Activated CD4-positive, alpha-beta T cell treated with anti-CD3 and anti-CD28 coated beads for 4 hours (primary cell): ENCODE measurements at places on chromosomes 2 and 18.

GRCh38 chr2:203623661-203624060, 82.8 kb upstream of the CD28 start:
- DNase-seq: no peak

DNA sequence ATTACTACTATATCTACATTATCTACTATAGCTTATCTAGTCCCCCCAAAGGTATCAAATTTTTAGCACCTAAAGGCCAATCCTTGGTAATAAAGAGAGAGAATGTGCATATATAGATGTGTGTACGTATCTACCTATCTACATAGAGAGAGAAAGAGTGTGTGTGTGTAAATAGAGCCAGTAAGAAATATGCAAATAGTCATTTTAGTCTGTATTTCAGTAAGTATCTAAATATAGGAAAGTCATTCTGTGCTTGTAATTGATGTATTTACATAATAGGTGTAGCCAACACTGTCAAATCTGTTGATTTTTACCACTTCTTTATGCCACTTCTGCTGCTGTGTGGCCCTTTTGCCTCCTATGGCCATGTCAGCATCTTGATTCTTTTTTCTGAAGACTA, 284.5 kb upstream of the TFPI start:
- no peak for DNase-seq

DNA sequence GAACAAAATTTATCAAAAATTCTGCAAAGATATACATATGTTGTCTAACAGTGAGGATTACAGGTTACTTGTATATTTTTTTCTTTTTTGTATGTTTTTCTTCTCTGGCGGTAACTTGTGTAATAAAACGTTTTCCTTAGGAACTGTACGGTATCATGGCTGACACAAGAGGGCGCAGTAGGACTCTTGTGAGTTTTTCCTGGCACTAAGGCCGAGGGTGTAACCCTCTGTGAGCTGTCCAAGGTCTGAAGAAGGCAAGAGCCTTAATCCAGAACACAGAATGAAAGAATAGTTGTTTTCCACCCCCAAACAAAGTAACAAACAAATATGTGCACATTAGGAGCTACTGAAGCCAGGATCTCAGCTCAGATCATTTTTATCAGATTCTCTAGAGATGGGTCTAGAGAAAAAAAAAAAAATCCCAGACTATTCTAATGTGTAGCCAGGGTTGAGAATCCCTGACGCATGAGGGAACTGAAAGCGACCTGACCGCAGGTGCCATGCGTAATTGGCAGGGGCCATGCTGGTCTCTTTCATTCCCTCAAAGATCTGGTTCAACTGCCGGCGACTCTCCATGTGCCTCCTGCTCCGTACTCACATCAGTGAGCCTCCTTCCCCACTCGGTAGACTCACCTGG, 27.0 kb downstream of the TMEM200C start:
- no peak for DNase-seq

DNA sequence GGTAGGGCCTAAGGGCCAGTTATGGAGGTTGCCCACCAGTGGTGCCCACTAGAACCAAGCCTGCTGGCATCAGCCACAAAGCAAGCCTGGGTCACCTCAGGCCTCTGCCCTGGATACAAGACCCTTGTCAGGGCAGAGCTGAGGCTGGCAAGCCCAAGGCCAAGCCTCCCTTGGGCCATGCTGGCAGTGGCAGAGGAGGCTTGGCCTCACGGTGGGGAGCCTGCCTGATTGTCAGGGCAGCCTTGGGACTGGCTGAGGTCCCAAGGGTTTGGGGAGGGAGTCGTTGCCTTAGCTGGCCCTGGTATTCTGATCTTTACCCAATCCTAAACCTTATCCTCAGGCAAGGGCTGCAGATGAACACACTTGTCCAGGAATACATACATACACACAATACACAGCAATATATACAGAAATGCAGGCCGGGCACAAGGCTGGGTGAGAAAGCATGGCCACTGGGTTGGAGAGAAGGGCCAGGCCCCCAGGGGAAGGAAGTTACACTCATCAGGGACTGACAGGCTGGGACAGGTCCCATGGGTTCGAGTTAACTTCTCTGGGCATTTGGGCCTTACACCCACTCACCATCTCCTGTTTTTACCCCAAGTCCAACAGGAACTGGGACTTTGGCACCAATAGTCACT, 21.0 kb downstream of the CCT7 start:
- no peak for DNase-seq

DNA sequence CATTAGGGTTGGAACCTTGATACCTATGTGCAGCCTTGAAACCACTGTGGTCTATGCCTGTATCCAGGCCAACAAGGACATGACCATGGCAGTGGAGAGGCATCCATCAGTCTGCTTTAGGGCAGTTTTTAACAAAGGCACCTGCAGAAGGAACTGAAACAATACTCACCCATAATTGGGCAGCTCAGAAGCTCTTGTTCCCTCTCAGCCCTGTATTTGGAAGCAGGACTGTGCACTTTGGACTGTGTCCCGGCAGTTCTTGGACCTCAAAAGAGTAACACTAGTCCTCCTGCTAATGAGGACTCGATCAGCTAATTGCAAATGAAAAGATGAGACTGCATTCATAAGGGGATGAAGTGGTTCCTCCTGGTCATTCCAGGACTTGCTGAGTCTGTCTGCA, 500.2 kb upstream of the TNP1 start:
- DNase-seq: no peak

DNA sequence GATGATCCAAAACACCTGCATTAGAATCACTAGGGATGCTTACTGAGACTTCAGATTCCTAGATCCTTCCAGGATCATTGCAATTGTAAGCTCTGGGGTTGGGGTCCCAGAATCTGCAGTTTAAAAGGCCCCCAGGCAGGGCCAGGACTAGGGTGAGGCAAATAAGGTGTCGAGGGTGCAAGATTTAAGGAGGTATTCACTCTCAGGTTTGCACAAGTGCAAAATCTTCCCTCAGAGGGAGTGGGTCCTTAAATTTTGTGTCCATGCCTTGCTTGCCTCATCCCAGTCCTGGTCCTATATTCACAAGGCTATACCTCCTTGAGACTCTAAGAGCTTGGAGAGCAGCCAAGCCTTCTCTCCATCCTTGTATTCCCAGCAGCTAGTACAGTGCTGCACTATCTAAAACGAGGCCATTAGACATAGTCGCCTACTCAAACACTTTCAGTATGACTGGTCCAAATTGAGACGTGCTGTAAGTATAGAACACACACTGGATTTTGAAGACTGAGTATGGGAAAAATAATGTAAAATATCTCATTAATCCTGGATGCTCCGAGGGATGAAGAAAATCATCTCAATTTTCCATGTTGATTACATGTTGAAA, 31.6 kb upstream of the MREG start:
- no peak for DNase-seq

DNA sequence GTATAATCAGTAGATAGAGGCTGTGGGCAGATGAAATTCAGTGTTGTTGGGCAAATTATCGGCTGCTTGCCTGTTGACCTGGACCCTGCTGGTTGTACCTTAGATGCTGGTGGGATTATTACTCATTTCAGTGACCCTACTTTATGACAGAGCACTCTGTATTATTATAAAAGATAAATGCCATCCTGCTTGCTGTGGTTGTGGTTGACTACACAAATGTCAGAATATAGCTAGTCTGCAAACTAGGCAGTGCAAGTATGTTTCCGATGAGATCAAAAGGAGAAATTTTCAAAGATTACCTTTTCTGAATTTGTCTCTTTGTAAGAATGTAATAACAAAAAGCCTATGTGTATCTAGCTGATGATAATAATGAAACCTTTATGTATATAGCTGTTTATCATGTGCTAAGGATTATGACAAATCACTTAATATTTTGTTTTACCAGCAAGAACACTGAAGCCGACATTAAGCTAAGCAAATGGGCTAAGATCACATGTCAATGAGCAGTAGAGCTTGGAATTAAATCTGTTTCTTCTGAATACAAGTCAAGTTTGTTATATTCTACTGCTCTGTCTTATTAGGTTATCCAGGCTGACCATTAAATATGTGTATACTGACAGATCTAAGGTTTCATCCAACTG, 219.2 kb downstream of the CAMKMT start:
- DNase-seq: no peak

GRCh38 chr18:13538630-13539029, 187.7 kb downstream of the FAM210A start:
- no peak for DNase-seq
